Stimulated activated CD8-positive, alpha-beta memory T cell treated with anti-CD3 and anti-CD28 coated beads, Interleukin-12 subunit alpha, Interleukin-12 subunit beta, amount 100 ng/mL, for 1 hour (primary cell): ENCODE measurements at places on chromosomes 16 and 17.

DNA sequence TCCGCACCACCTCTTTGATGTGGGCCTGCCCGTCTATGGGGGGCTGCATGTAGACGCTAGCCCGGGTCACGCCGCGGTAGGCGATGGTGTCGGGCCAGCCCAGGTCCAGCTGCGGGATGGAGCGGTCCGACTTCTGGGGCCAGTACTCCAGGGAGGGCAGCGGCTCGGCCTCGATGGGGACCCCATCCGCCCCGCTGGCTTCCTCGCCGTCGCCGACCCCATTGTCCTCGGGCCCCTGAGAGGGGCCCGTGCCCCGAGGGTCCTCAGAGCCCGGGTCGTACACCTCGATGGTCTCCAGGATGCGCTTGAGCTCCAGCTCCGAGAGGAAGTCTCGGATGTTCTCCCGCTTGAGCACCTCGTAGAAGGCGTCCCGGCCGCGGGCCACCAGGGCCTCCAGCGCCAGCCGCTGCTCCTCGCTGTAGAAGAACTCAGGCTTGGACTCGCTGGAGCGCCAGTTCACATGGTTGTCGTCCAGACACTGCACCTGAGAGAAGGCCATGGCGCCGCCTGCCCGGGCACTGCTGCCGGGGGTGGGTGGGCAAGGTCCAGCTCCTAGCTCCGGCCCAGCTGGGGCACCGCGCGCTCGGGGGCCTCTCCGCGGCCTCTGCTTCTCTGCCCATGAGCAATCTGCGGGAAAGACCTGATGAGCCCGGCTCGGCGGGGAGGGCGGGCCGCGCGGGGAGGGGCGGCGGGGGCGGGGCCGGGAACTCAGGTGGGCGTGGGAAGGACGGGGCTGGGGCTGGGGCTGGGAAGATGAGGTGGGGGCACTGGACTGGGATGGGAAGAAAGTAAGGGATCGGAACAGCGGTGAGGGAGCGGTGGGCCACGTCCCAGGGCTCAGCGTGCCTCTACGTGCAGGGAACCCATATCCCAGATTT, 782 bp downstream of the FAM83G start:
- DNase-seq: peak; percentile 35

DNA sequence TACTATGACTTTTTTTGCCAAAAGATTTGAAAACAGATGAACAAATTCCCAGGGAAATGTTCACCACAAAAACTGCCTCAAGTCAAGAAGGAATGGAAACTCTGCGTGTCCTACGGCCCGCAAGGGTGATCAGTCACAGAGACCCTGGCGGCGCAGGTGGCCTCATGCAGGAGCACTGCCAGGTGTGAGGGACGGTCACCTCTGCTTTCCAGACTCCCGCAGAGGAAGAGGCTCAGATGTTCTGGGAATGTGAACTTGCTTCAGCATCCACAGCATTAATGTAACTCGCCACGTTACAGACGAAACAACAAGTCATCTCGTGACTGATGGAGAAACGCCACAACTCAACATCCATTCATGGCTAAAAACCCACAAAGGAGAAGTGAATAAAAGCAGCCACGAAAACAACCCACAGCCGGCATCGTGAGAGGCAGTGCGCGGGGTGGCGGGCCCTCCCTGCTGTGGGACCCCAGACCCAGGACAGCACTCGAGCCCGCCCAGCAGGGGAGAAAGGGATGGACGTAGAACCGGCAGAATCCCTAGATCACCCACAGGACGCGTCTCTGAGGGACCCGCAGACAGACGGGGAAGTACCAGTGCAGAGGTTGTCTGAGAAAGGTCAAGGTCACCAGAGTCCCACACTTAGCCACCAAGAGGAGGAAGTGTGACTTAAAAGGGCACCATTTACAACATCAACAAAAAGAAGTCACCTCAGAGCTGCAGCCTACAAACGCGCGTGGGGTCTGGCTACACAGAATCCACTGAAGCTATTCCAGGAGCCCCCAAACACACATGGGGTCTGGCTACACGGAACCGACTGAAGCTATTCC, 76.9 kb upstream of the GNG13 start:
- no peak for DNase-seq

DNA sequence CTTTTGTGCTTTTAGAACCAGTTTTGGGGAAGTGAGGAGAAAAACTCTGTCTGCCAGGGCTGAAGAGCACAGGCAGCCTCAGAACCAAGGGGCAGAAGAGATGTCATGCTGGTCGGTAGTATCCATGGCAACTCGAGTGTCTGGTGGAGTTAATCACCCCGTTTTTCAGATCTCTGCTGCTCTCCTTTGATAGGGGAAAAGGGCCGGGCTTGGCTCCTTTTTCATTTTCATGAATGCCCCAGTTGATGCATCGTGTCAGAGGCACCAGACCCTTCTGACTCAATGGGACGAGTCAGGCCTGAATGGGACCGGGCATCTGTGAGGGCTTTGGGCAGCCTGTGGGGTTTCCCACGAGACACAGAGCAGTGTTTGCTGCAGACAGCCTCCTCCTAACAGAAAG, 304.6 kb downstream of the ABCC12 start:
- no peak for DNase-seq

DNA sequence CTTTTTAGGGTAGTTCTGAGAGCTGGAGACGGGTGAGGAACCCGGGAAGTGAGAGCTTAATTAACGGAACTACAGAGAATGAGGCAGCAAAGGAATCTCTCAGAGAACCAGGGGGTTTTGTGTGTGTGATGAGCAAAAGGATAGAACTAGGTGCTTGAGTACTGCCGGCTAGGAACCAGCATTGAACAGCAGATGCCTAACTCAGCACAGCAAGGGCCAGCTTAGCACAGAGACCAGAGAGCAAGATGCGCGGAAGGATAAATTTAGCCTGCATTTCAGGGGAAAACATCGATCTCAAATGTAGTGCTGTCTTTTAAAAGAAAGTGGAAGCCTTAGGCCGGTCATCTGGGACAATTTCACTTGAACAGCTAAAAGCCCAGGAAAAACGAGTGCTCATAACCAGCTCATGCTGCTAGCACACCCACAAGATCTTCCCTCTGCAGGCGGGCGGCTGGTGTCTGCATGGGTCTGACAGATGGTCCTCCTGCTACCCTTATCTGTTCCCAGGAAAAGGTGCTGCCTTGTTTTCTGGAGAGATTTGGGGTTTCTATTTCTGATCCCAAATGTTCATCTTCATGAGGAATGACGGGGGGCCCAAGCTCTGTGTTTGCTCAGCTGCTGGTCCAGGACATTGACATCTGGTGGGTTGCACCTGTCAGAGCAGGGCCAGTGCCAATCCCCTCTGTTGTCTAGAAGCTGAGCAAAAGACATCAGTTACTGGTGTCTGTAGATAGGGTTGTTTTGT, 103.9 kb downstream of the SOCS1 start:
- no peak for DNase-seq

DNA sequence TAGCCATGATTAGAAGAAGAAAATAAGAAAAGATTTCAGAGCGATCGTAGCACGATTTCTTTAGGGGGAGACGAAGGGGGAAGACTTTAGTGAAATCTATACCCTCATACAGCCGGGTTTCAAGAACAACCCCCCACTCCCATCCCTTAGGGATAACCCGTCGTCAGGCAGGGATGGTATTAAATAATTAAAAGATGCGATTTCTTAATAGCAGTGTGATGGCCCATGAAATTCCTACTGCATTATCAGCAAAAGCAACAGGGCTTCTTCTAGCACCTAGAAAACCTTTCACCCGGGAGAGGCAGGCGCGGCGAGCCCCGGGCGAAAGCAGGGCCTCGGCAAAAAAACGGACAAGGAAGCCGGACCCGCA, 1.4 kb downstream of the CDH11 start:
- DNase-seq: no peak

- DNase-seq: no peak
Observed at GRCh38 chr16:49050607-49051006, 231.0 kb downstream of the CBLN1 start.

DNA sequence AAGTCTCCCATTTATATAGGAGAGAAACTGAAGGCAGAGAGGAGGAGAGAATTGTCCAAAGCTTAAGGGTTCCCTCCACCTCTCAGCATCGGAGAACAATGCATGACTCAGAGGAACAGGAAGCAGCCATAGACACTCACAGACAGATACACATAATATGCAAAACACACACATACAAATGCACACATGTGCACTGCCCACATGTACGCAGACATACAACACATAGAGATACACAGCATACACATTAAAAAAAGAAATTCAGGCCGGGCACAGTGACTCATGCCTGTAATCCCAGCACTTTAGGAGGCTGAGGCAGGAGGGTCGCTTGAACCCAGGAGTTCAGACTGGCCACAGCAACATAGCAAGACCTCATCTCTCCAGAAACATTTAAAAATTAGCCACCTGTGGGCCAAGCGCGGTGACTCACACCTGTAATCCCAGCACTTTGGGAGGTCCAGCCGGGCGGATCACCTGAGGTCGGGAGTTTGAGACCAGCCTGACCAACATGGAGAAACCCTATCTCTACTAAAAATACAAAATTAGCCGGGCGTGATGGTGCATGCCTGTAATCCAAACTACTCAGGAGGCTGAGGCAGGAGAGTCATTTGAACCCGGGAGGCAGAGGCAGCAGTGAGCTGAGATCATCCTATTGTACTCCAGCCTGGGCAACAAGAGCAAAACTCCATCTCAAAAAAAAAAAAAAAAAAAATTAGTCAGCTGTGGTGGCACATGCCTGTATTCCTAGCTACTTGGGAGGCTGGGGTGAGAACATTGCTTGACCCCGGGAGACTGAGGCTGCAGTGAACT, 11.3 kb downstream of the ERAL1 start:
- no peak for DNase-seq

DNA sequence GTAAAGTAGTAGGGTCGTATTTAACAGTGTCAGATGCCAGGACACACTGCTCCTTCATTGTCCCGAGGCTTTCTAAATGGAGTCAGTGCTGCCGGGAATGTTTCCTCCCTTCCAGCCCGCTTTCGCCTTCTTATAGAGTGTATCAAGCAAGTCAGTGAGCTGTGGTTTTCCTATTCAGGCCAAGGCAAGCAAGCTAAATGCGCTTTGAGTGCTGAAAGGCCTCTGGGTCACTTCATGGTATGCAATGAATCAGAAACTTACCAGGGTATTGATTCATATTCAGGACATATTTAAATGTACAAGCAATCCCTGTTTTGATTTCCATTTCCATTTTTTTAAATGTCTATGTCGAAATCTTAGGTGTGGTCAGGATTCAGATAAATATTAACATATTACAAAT, 327.9 kb upstream of the SOX9 start:
- no peak for DNase-seq

- no peak for DNase-seq
Observed at GRCh38 chr16:84553873-84554399, 49.5 kb upstream of the MEAK7 start.

DNA sequence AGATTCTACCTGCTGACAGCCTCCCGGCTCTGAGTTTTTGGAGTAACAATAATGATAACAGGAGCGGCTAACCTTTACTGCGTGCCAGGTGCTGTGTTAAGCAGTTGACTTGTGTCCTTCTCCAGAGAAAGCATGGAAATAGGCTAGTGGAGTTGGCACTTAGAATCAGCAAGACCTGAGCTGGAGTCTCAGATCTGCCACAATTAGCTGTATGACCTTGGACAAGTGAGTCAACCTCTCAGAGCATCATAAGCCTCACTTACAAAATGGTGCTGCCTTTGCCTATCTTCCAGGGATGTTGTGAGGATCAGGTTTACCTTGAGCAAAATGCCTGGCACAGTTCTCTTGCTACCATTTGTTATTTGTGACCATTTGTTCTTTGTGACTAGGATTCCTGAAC, 32.1 kb upstream of the TEX2 start:
- no peak for DNase-seq

DNA sequence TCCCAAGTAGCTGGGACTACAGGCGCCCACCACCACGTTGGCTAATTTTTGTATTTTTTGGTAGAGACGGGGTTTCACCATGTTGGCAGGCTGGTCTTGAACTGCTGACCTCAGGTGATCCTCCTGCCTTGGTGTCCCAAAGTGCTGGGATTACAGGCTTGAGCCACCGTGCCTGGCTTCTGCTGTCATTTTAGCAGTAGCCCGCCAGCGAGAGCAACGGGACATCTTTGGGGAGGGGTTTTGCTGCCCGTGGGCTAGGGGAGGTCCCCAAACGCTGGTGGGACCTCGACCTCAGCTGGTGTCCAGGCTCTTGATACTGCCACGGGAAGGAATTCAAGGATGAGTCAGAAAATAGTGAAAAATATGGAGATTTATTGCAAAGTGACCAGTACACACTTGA, 108.1 kb upstream of the CACNG5 start:
- DNase-seq: no peak

DNA sequence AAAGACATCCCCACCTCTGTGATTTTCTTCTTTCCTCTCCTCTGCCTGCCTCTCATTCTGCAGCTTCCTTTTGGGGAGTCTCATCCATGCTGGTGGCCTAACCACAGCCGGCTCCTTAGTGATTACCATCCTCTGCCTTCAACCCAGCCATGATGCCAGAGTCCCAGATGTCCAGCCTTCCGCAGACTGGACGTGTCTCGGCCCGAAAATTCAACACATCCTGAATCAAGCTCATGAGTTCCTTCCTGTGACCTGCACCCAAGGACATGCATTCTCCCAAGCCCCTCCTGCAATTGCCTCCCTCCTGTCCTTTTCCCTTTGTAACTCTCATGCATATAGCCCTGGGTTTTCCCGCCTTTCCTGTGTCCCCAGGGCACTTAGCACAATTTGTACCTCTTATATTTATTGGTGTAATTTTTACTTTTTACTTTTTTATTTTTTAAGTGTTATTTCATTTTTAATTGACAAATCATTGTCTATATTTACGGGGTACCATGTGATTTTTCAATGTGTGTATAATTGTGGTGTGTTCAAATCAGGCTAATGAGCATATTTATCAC, 1.2 kb upstream of the SLC13A5 start:
- DNase-seq: no peak

DNA sequence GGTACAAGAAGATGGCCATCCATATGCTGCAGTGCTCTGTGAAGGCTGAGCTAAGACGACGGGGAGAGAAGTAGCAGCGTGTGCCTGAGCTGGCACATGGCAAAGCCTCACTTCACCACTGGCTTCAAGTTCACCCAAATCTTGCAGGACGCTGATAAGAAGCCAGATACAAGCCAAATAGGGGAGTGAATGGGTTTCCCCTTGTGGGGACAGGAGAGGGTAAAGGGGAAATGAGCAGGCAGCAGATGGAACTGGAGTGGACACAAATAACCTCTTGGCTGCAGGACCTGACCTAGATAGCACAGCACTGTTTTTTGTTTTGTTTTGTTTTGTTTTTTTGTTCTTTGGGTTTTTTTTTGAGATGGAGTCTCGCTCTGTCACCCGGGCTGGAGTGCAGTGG, 21.0 kb upstream of the PITPNA start:
- no peak for DNase-seq

DNA sequence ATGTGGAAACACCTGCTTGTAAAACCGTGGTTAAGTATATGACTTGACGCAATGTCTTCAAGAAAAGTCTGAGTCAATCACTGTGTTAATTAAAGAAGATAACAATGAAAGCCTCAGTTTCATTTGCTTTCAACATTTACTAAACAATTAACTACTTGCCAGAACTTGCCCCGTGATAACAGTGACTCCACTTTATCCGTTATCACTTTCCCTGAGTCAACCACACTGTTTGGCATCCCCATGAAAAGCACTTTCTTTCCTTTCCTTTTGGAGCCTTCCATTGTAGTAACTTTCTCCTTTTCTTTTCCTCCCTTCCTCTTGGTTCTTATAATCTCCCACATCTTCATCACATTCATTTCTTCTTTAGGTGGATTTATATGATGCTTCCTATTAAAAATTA, 435.1 kb upstream of the GOT2 start:
- no peak for DNase-seq
